GM12892 (cell line): ENCODE measurements at places on chromosomes 4 and X.

GRCh38 chrX:107398115-107398514 is 51.3 kb upstream of the FRMPD3 start:
- DNase-seq, result no peak

GRCh38 chr4:138709859-138710258 is 305.7 kb upstream of the NOCT start:
- no peak for DNase-seq

DNA sequence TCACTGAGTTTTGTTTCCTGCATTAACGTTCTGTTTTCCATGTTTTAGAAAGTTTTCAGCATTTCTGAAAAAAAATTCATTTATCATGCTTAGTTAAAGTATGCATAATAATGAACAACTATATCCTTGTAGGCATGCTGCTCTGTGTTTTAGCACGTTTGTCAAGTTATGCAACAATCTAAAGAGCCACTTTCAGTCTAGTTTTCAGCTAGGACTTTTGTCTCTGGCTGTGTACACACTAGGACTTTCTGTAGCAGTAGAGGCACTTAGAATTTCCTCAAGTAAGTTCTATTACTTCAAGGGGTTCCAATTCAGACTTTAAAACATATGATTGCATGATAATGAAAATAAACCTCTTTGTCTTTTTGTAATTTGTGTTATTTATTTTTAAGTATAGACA is 12.4 kb downstream of the DCAF8L1 start:
- DNase-seq, result no peak

- DNase-seq, result no peak
These were observed 28.2 kb downstream of the ANKRD50 start for GRCh38 chr4:124684301-124684700.

- no peak for DNase-seq
These were observed 322.9 kb upstream of the NWD2 start for GRCh38 chr4:36921476-36922216.

DNA sequence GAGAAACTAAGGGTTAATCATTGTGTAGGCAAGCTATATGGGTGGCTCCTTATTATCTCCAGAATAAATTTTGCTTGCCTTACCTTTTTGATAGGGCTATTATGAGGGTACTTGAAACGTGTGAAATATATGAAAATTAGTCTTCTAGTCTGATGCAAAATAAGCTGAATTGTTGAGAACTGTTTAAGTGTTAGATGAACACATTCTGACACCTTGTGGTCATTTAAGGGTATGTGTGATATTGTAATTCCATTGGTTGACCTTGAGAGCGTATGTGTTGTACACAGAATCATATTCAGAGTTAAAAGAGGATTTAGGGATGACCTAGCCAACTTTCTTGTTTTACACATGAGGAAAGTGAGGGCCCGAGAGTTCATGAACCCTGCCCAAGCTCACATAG is 44.6 kb upstream of the LINC00632 start:
- no peak for DNase-seq

- no peak for DNase-seq
These were observed 14.9 kb upstream of the PDZD4 start for GRCh38 chrX:153845195-153845594.

DNA sequence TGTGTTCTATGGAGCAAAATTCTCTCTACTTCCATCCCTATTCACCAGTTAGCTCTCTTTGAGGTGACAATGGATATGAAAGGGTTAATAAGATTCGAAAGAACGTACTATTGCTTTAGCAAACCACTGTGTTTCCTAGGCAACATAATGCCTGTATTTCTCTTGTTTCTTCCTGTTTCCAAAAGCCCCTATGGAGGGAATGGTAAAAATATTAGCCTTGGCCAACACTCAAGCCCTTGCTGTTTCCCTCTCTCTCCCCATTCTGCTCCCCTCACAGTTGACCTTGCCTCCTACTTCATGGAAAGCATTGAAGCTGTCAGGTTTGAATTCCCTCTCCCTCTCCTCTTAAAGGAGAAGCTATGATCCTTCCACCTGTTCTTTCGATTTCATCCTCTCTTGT is 9.6 kb upstream of the PGRMC1 start:
- DNase-seq, result no peak

DNA sequence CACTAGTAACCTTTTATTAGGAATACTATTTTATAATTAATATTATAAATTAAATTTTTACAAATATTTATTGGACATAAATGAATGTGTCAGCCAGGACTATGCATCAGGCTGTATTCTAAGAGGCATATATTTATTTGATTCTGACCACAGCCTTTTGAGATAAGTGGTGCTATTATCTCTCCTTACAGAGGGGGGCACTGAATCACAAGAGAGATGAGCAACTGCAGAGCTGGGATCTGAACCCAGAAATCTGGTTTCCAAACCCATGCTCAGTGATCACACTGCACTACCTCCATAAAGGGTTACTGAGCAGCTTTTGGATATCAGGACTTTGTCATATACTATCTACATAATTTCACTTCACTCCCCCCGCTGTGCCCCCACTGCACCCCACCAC is 322.0 kb downstream of the TMA16 start:
- no peak for DNase-seq

DNA sequence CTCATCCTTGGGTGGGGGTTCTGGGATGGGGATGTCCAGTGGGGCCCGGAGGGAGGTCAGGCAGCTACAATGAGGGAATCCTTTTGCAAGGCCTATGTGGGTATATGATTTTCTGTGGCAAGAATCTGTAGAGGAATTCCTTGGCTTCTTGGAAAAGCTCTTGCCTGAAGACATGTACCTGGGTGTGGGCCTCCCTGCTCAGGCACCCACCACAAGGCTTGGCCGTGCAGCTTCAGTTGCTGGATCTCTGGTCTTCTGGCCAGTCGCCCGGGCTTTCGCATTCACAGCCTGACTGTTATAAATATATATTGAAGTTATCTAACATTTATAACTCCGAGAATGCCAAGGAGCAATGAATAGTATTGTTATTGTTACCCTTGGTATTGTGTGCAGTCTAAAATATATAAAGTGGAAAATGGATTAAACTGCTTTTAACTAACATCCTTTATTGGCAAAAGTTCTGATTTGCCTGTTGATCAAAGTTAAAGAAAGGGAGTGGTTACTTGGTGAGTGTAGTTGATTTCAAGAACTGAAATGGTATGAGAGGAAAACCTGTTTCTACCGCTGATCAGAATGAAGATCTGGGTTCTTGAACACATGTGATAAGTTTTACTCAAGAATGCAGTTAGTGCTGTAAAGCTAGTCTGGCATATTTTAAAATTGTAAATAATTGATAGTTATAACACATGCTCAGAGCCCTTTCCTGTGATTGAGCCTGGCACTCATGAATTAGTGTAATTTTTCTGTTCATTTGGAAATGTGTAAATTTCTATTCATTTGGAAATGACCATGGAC is 36.0 kb downstream of the PTTG2 start:
- DNase-seq, result no peak

DNA sequence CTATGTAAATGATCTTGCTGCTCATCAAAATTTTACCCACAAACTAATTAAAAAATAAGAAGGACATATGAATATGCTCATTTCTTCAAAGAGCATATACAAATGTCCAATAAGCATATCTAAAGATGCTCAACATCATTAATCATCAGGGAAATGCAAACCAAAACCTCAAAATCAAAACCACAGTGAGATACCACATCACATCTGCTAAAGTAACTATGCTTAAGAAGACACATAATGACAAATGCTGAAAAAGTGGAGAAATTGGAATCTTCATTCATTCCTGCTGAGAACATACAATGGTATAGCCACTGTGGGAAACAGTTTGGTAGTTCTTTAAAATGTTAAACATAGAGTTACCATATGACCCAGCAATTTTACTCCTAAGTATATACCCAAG is 81.9 kb downstream of the AFF2 start:
- DNase-seq, result no peak

GRCh38 chrX:96483647-96484160 is 200.9 kb upstream of the DIAPH2 start:
- DNase-seq, result no peak

DNA sequence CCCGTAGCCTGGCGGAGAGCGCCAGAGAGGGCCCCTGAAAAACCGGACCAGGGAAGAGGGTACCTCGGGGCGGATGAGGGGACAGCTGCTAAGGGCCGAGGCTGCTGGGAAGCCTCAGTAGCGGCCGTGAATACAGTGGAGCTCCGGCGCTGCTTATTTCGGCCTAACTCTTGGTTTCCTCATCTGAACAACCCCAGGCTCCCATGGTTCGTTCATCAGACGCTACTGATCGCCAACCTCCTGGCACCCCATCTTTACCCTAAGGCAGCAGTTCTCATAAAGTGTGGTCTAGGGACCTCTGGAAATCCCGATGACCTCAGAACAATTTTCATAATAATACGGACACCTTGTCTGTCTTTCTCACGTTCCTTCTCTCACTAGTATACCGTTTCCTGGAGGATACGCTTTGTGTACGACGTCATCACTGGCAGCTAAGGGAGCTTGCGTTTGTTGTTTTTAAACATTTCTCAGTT is 645 bp upstream of the RAB28 start:
- DNase-seq, result no peak

GRCh38 chr4:59983852-59984251 is 1216.3 kb upstream of the ADGRL3 start:
- DNase-seq, result no peak

- DNase-seq, result no peak
These were observed 2.7 kb downstream of the TMEM255A start for GRCh38 chrX:120308558-120308957.

DNA sequence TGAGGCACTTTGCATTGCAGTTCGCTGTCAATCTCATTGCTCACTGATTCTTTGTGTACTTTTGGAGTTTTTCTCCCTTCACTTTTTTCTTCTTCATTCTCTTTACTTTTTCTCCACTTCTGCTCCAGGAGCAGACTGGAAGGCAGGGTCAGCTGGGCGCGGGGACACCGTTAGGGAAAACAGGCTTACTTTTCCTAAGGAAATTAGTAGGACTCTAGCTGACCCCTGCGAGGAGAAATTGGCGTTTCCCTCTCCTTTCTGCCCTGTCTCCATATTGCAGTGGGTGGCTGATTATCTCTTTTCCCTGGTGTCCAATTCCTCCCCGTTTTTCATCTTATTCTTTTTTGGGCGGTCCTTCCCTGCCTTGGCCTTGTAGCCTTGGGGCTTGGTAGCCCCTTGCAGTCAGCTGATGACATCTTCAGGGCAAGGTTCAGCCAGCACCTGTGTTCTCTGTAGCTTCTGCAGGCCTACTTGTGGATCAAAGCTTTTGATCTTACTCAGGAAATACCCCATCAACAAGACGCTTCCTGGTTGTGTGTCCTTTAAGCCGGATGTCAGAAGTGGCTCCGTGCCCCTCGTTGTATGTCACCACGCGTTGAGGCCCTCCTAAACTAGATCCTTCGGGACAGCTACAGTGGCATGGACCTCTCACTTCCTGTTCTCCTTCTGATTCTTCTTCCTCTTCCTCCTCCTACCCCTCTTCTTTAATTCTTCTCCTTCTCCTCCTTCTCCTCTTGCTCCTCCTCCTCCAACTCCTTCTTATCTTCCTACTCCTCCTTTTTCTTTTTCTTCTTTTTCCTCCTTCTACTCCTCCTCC is 36.1 kb downstream of the NBDY start:
- DNase-seq, result no peak

DNA sequence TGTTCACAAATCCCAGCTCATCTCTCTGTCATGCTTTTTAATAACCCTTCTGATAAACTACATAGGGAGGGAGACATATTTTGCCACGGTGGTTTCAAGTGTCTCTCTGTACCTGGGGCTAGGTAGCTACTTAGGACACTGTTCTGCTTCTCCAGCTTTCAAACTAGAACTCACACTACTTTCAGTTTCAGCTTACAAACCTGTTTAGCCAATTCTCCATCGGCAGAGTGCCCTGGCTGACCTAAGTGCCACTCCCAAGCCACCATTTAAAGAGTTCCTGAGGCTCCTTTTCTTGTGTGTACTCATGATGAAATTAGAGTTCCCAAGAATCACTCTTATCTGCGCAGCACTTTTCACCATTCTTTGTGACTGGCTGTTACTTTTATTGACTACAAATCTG is 899.2 kb downstream of the FAT4 start:
- DNase-seq, result no peak

GRCh38 chrX:54937416-54937815 is 16.8 kb downstream of the TRO start:
- no peak for DNase-seq

- peak; percentile 39 for DNase-seq
These were observed 8.0 kb upstream of the CCDC110 start for GRCh38 chr4:185479507-185479971.

- DNase-seq, result no peak
These were observed 60.2 kb upstream of the CBR4 start for GRCh38 chr4:169070071-169070894.

- DNase-seq, result no peak
These were observed 253.5 kb downstream of the PCDH10 start for GRCh38 chr4:133402616-133403015.

DNA sequence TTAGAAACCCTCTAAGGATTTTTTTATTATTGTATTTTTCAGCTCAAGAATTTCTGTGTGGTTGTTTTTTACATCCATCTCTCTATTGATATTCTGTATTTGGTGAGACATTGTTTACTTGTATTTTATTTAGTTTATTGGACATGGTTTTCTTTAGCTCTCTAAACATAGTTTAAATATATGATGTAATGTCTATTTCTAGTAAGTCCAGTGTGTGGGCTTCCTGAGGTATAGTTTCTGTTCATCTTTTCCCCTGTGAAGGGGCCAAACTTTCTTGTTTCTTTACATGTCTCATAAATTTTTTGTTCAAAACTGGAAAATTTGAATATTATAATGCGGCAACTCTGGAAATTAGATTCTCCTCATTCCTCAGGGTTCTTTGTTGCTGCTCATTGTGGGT is 28.2 kb upstream of the ATRX start:
- DNase-seq, result no peak

DNA sequence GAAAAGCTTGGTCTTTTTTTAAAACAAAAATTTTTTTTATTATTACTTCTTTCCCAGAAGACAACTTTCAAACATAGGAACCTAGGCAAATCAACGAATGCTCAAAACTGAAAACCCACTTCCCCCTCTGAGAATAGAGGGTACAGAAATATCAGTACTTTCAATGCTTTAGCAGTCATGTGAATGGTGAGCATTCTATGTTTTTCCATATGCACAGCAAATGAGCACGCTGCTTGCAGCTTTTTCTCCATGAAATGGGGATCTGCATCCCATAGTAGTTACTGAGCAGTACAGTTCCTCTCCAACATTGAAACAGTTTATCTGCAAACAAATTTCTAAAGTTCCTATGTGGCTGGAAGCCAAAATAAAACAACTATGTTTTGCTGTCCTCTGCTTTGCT is 108.4 kb upstream of the BMP2K start:
- no peak for DNase-seq

GRCh38 chrX:13697455-13697854 is 8.5 kb downstream of the RAB9A start:
- no peak for DNase-seq

DNA sequence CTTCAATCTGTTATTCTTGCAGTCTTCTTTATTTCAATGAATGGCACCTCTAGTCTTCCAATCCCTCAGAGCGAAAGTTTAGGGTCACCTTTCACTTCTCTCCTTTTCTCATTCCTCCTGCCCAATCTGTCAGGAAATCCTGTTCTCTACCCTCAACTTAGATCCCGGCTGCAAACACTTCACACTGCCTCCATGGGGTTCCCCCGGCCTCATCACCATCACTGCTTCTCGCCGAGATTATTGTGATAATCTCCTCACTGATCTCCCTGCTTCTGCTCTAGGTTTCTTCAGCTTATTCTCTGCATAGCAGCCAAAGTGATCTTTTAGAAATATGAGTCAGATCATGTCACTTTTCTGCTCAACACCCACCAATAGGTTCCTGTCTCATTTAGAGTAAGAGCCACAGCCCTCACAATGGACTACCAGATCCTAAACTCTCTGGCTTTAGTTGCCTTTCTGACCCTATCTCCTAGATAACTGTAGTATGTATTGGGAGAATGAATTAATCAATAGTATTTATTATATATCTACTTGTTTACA is 43.6 kb upstream of the TBC1D9 start:
- DNase-seq, result no peak

- no peak for DNase-seq
These were observed 269.9 kb upstream of the GALNT7 start for GRCh38 chr4:172898715-172899114.
